ENCODE measurements at places on chromosomes 7 and 10.

- no peak for DNase-seq
Observed at GRCh38 chr10:61250131-61250530, 203.1 kb downstream of the TMEM26 start.

DNA sequence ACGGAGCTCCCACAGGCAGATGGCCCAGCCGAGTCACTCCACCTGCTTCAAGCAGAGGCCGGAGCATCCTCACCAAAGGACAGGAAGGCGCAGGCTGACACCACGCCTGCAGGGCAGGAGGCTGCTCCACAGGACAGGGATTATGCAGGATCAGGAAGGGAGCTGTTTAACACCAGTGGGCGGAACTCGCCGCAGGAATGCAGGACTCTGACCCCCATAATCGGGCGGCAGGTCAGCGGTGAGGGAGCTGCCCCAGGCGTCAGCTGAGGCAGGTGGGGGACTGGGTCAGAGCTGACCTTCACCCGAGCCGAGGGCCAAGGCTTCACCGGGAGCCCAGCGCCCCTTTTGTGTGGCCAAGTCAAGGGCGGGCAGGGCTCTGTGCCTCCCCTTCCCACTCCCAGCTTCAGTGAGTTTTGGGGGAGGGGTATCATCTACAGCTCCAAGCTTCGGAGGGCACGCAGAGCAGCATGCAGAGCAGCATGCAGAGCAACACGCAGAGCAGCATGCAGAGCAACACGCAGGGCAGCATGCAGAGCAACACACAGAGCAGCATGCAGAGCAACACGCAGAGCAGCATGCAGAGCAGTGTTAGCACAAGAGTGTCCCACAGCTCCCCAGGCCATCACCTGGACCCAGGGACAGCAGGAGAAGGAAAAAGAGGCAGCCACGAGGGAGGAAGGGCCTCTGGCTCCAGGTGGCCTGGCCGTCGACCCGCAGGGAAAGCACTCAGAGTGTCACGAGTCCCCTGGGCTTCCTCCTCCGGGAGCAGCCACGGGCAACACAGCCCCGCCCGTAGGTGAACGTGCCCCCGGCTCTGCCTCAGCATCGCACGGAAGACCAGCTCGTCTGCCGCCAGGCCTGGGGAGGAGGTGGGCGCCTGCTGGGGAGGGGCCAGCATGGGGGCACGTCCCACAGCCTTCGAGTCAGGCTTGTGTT is 151.7 kb upstream of the PPP2R2D start:
- no peak for DNase-seq

DNA sequence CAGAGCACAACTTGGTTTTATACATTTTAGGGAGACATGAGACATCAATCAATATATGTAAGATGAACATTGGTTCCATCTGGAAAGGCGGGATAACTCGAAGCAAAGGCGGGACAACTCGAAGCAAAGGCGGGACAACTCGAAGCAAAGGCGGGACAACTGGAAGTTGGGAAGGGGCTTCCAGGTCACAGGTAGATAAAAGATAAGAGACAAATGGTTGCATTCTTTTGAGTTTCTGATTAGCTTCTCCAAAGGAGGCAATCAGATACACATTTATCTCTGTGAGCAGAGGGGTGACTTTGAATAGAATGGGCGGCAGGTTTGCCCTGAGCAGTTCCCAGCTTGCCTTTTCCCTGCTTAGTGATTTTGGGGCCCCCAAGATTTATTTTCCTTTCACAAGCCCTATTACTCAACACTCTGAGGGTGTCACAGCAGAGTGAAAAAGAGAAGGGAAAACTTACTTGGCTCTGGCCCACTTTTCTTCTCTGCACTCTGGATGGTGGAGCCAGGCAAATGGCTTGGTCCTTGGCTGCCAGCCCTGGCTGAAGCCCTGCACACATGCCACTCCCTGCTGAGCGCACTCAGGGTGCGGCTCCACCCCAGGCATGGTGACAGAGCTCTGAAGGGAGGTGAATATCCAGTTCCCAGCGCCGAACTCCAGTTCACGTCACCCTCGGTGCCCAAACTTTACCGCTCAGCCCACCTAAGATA is 46.7 kb downstream of the PARD3 start:
- DNase-seq = peak; percentile 92

DNA sequence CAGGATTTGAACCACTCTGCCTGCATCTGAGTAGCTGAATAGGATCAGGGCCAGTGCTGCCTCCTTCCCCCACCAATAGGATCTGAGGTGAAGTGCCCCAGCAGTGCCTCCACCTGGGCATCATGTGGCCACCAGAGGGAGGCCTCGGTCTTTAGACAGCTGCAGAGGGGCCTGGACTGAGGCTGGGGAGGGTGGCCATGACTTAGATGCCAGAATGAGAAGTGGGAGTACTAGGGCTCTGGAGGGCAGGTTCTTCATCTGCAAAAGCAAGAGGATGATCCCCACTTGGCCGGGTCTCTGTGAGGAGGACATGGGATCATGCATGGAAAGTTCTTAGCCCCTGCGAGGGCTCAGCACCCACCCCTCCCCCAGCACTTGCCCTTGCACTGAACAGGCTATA is 56.9 kb downstream of the NEUROG3 start:
- no peak for DNase-seq

Data from left lobe of liver (tissue), 2 donors.